Stimulated activated CD4-positive, alpha-beta T cell treated with anti-CD3 and anti-CD28 coated beads, Interleukin-1b, Interleukin-23, amount 100 ng/mL, for 4 hours (primary cell): ENCODE measurements at places on chromosomes 5 and 9.

GRCh38 chr9:92807757-92808725, 43.4 kb upstream of the BICD2 start:
- DNase-seq = no peak

GRCh38 chr5:89300426-89300970, 417.5 kb upstream of the MEF2C start:
- DNase-seq = no peak

DNA sequence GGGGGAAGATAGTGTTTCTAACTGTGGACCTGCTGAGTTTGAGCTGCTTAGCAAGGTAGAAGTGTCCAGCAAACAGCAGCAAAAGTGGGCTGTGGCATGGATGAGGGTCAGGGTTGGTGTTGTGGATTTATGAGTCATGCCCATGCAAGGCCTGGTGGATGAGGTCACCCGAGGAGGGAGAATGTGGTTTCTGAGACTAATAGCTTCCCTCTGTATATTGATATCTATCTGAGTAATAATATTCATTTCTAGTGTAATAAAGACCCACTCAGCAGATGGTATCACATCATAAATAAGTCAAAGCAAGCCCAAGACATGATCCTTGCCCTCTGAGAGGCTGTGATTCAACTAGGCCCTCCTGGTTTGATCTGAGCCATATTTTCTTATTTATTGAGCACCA, 597.8 kb upstream of the CLINT1 start:
- DNase-seq = no peak

GRCh38 chr9:135146241-135146640, 58.8 kb downstream of the OLFM1 start:
- DNase-seq = no peak

DNA sequence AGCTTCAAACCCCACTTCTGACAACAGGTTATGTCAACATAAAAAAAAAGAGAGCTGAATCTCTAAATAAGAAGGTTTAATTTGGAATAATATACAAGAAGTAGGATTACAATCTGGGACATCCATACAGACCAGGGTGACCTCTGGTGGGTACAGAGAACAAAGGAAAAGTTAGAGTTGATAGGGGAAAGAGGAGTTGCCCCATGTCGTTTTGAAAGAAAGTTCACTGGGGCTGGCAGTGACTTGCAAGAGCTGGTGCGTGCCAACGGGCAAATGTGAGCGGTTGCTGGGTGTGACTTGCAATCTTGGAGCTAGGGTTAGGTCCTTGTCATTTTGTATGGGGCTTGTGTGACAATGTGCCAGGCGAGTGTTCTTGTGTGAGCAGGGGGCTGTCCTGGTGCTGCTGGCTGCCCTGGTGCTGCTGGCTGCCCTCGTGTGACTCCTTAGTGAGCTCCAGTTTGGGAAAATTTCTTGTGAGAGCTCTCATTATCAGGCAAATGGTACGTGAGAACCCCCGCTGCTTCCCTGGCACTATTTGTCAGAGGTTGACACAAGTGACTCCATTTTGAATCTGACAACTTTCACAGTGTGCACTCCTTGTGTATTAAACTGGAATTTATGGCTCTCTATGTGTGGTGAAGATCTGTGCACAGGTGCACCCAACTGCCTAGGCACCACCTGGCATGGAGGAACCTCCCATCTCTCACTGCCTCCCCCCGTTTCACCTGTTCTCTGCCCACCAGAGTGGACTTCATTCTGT, 69.8 kb downstream of the UBE2QL1 start:
- DNase-seq = no peak

DNA sequence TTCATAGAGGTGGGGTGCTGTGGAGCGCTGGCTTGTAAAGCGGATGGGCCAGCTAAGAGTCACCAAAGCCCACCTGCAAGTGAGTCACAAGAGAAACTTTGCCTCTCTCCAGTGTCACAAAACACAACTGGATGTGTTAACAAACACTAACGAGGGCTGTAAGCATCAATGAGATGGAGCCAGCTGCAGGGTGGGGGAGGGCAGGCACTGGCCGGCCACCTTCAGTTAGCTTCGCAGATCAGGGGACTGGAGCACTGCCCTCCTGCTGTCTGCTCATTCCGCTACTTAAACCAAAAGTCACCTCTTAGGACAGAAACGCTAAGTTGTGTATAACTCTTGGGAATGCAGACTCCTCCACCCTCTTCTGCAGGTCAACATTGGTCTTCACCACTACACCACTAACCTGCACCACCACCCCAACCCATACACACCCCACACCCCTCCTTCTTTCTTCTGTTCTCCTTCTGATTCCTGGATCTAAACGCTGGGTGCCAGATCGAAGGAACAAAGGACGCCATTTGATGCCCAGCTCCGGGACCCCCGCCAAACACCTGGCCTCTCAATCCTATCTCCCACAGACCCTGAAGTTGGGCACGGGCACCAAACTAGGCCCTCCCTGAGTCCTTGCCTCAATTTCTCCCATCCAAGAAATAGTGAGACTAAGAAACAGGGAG, 2.1 kb downstream of the ARSI start:
- no peak for DNase-seq

GRCh38 chr5:147305147-147305546, 70.3 kb downstream of the STK32A start:
- DNase-seq = no peak

- no peak for DNase-seq
Observed at GRCh38 chr5:67998709-67999261, 216.8 kb upstream of the PIK3R1 start.

DNA sequence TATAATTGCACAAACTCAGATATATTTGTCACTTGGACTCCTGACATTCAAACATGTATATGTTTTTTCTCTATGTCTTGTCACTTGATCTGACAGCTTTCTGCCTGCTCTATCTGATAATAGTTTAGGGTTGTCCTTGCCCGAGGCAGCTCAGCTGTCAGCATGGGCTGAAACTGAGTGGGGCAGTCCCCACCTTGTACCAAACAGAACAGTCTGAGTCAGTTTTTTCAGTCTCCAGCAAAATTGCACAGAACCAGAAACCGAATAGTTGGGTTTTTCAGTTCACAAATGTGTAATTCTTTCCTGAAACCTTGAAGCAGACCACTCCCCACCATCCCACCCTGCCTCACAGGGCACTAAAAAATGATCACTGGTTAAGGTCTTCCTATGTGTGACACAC, 9.5 kb upstream of the HAND1 start:
- DNase-seq = peak; percentile 34

GRCh38 chr9:101462558-101462957, 27.0 kb upstream of the ALDOB start:
- DNase-seq = no peak

GRCh38 chr9:82091610-82092009, 103.0 kb downstream of the SPATA31D1 start:
- no peak for DNase-seq

- DNase-seq = no peak
Observed at GRCh38 chr5:170429014-170429413, 39.8 kb upstream of the KCNMB1 start.

DNA sequence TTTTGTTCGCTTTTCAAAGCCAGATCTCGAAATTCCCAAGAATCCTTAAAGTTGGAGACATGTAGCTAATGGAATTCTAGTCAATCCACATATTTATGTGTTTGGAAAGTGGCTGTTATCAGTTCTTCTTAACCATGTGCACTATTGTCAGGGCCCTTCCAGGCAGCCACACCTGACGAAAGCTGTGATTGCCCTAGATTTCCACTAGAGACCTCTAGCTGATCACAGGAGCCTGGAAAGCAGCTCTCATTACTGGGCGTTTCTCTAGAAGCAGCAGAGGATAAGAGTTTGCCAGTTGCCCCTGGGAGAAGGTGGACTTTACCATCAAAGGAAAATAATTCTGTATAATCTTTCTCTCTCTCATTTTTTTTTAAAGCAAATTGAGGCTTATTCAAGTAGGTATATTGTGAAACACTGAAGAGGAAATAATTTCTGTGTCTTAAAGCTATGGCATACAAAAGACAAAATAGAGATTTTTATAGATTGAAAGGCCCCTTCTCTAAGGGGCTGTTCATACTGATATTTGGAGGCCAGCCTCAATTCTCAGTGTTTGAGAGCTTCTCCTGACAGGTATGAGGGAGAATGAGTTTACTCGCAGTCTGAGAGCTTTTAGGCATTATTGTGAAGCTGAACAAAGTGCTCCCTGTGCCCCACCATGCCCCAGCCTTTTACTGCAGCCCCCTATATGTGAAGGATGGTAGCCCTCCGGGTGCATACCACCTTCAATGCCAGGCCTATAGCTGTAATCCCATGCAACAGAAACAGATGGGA, 405.4 kb upstream of the ACTBL2 start:
- DNase-seq = no peak

DNA sequence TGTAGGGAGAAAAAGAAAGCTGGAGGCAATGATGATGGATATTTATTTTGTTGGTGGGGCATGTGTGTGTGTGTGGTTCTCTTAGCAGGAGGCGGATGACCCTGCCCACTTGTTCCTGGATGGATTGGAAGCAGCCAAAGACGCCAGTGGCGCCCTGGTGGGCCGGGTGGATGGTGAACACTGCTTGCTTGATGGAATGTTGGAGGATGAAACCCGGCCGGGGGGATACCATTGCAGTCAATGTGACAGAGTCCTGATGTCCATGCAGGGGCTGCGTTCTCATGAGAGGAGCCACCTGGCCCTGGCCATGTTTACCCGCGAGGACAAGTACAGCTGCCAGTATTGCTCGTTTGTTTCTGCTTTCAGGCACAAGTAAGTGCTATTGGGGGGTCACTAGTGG, 69.2 kb downstream of the ZNF462 start:
- DNase-seq = no peak

- DNase-seq = no peak
Observed at GRCh38 chr9:124768750-124769548, 2.2 kb downstream of the NR6A1 start.

- peak; percentile 19 for DNase-seq
Observed at GRCh38 chr5:168114444-168115017, 176.9 kb upstream of the WWC1 start.

- DNase-seq = no peak
Observed at GRCh38 chr9:130962418-130963316, 23.6 kb upstream of the FIBCD1 start.

GRCh38 chr9:137907776-137908175, 30.2 kb downstream of the CACNA1B start:
- DNase-seq = no peak

GRCh38 chr9:107276966-107277710, 5.9 kb upstream of the RAD23B start:
- DNase-seq = no peak

DNA sequence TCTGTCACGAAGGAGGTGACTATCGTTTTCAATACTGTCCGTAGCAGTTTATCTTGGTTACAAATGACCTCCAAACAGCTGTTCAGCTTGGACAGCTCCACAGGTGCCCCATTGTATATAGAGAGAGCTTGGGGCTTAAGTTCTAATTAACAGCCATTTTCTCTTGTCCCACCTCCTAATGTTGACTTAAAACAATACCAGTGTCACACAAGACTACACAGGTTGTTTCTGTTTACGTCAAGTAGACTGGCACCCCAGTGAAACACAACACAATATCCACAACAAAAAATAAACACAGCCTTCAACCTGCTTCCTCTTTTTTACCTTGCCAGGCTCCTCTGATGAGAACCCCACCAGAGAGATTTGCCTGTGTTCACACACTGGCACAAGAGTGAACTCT, 39.8 kb upstream of the TLE1 start:
- no peak for DNase-seq

GRCh38 chr9:2363138-2363745, 258.3 kb upstream of the VLDLR start:
- no peak for DNase-seq

DNA sequence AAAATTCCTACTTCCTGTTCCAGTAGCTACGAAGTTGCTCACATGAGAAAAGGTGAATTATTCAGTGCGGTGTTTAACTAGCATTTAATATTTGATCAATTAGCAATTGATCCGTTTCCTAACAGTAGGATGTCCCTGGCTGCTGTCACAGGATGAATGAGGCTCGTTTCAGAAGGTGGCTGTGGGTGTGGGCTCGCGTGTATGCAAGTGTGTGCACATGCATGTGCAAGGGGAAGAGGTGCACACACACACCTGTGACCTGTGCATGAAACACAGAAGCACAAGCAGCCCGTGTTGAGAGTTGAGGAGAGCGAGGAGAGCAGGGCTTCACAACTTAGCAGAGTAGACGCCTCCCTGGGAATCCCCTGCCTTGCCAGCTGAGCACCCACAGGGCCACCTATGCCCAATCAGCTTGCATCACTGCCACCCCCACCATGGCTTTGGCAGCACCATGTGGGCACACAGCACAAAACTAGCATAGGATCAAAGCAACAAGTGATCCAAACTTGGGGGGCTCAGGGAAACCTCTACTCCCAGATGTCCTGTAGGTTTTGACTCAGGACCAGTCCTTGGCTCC, 107.2 kb downstream of the C5orf15 start:
- DNase-seq = peak; percentile 23

GRCh38 chr5:151642472-151643140, 44.1 kb downstream of the SPARC start:
- no peak for DNase-seq

DNA sequence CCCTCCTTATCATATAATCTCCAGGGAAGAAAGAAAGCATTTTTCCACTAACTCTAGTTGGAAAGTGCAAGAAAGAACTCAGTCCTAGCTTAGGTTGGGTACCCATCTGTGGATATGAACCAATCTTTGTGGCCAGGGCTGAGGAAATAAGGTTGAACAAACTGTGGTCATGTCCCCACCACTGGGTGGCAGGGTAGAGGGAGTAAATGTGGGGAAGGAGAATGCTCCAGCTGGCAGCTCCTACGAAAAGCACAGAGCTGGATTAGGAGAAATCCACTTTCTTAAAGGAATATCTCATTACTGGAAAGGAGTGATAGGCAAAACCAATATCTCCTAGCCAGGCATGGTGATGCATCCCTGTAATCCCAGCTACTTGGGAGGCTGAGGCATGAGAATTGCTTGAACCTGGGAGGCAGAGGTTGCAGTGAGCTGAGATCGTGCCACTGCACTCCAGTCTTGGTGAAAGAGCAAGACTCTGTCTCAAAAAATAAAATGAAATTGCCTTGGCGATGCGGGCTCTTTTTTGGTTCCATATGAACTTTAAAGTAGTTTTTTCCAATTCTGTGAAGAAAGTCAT, 175.1 kb downstream of the CCDC192 start:
- no peak for DNase-seq

GRCh38 chr5:134584662-134585061, 48.0 kb downstream of the SAR1B start:
- DNase-seq = no peak

DNA sequence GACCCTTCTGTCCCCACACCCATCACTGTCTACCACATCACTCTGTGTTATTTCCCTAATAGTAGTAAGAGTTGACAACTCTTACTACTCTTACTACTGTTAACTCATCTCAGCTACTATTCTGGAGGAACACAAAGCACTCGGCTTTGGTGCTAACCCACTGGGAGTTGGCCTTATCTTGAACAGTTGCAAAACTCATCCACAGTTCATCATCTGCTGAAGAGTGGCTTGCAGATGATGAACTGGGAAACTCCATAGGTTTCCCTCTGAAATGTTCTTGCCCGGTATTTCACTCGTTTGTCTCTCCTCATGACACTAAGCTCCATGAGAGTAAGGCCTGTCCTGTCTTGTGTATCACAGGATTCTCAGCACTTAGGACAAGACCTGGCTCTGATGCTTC, 221.4 kb downstream of the NR3C1 start:
- DNase-seq = no peak

GRCh38 chr5:176830995-176831423, 20.6 kb downstream of the UNC5A start:
- no peak for DNase-seq
